Fibroblast of upper back skin (primary cell): ENCODE measurements at places on chromosomes 5 and 9.

GRCh38 chr5:180284149-180284548, 7.7 kb downstream of the MAPK9 start:
- no peak for DNase-seq

GRCh38 chr9:14061936-14062585, 251.9 kb downstream of the NFIB start:
- no peak for DNase-seq

DNA sequence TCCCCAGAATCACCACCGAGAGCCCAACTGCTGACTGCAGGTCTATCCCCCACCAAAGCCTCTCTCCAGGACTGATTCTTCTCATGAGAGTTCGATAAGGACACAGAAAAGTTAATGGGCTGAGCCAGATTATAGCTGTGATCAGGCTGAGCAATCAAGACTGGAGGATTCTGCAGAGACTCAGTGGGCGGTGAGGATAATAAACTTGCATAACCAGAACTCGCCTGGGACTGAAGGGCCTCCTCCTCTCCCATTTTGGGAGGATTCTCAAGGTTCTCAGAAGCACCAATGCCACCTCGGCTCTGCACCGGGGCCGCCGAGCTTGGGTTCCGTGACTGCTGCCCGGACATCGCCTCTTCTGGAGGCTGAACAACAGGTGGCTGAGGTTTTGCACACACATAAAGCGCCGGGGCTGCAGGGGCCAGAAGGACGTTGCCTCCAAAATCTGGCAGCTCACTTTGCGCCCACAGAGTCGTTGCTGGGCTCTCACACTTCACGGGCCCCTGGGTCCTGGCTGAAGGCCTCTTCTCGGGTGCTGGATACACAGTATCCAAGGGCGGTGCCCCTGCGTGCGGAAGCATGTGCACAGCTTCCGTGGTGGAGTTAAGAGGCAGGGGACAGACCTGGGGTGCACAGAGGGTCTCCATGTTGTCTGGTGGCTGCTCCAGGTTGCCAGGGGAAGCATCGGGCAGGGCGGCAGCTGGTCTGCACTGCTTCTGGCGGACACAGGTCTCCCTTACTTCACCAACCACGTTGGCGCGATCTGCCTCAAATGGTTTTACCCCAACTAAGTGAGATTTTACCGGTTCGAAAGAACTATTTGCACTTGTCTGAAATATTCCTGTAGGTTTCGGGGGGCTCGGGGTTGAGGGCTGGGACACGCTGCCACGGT, 7.6 kb downstream of the SEC16A start:
- no peak for DNase-seq

- DNase-seq, result peak; percentile 70
These were observed 3.7 kb upstream of the EGR1 start for GRCh38 chr5:138461343-138462125.
